ENCODE measurements at places on chromosomes 1 and 21.

DNA sequence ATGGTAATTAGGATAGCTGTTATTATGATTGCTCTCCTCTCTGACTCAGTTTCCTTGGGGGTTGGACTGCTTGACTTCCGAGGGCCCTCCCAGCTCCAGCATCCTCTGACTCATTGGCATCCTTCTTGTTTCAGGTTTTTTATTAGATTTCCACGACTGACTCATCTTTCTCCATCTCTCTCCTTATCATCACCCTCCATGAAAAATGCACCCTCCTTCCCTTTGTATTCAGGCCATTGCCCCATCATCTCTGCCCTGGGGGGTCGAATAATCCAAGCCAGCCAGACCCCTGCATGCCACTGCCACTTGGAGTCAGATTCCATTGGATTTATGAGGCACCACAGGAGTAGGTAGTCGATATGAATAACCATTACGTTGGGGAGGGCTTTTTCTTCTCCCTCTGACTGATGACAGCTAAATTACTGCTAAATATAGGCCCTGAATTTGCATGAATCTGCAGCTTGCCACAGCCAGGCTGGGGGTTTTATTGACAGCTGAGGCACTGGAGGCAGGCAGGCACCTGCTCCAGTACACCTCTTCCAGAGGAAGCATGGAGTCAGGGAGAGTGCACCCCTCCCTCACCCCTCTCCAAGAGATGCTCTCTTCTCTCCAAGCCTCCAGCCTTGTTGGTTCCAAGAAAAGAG is 91.7 kb downstream of the C1orf94 start:
- DNase-seq, result peak; percentile 10

DNA sequence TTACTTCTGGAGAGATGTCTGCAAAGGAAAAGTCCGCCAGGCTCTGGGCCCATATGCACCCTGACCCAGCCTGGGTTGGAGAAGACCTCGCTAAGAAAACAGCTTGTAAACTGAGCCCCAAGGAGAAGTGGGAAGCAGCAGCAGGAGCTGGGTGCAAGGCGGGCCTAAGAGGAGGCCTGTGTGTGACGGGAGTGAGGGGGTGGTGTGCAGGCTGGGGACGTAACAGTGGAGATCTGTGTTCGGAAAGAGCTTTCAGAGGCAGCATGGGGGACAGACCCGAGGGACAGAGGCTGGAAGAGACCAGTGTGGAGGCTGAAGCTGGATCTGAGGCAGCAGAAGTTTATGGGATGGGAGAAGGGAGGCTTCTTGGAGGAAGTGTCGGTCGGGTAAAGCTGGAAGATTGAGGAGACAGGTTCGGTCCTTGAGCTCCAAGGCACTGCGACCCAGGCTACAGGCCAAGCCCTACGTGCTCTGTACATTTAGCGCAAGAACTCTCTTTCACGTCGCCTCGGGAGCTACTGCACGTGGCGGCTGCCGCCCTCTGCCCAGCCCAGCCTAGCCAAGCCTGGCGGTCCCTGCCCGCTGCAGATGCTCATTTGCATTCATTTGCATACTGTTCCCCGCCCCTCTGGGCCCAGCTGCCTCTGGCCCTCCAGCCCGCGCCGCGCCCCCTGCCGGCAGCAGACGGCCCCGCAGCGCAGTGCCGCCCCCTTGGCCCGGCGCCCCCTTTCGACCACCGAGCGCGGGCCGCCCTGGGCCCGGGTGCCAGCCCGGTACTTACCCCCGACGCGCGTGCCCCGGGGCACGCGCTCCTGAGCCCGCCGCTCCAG is 6.3 kb downstream of the HPCA start:
- no peak for DNase-seq

DNA sequence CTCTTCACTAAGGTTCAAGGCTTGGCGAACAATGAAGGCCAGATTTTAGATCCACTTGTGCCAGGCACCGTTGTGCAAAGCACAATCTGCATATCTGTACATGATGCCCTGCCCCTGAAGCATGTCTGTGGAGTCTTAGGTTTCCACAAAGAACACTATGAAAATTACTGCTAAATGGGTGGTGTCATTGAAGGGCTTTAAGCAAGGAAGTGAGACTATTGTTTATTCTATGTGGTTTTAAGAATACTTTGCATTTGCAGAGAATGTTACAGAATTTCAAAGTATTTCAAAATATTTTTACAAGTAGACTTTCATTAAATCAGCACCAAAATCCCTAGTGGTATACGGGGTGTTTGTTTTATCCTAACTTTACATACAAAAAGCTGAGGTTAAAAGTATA is 8.8 kb downstream of the TSEN15 start:
- no peak for DNase-seq

DNA sequence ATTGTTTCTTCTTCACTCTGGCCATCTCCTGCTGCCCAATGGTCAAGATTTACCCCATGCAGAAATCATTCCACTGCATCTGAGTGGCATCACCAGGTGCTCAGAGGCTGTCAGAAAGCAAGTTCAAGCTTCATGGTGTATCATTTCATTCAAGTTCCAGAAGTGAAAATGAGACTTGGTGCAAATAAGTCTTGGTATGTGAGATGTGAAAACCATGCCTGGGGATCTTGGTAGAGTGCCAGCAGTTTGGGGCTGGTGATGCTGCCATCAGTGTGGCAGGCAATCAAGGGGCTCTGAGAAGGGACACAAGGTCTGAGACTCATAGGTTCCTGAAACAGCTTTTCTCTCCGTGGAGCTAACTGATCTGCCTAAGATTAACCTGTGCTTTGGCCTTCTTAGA is 52.0 kb downstream of the CD2 start:
- no peak for DNase-seq

- no peak for DNase-seq
These were observed 29.6 kb upstream of the C1orf87 start for GRCh38 chr1:60103186-60103585.

DNA sequence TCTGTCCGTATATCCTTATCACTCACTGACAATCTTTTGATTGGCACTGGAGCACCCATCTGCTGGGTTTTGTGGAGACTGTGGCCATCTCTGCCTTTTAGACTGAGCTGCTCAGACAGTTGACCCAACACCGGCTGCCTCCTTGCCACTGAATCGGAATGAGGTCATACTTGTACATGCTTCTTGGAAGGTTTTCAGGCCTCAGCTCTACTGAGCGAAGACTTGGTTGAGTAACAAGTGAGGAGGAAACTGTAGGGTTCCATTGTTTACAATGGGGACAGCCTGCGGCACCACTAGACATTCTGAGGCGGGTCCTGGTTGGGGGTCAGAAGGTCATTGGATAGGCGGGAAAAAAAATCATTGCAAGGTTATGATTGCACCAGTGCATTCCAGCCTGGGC is 320.3 kb downstream of the KIF26B start:
- DNase-seq, result peak; percentile 64
